ENCODE measurements at places on chromosomes 13 and 19. TPM values are rescaled to one million over a fixed set of nuclear protein-coding genes. Genes with fewer than 3 reads are reported as not detected.

- DNase-seq, result no peak
- H3K4me3 ChIP-seq, result no peak overlapping the region
- H3K4me1 ChIP-seq, result peaks cover 14% of the 10 kb centered on the region
- no peak overlapping the region for H3K27ac ChIP-seq
- peaks cover 4% of the 10 kb centered on the region for H3K36me3 ChIP-seq
- no peaks in the 10 kb centered on the region for H3K27me3 ChIP-seq
These were observed 31.4 kb downstream of the DHX34 start for GRCh38 chr19:47380559-47380958.

CRLF1 gene
- total RNA-seq, result not detected

TMIGD2 gene
- total RNA-seq, result 29.1 TPM

DNA sequence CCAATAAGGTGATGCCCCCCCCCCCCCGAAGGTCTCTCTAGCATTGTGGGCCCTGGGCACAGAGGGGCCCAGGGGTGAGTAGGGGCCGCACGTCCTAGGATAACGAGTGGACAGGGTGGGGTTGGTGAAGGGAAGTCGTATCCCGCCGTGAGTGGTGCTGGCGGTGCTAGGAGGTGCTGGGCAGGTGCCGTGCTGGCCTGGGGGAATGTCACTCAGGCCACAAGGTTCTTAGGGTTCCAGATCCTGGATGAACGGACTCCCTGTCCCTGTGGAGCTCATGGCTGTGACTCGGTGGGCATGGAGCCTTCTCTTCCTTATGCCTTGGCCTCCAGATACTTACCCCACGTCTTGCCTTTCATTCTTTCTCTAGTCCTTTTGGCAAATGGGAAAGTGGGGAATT lies 157.4 kb upstream of the SOX1 start:
- H3K4me3 ChIP-seq, result no peak overlapping the region
- no peaks in the 10 kb centered on the region for H3K4me1 ChIP-seq
- no peak overlapping the region for H3K27ac ChIP-seq
- H3K36me3 ChIP-seq, result no peaks in the 10 kb centered on the region
- no peaks in the 10 kb centered on the region for H3K27me3 ChIP-seq
- no peak for DNase-seq

ZNF562 gene
- 44.8 TPM for total RNA-seq

DNA sequence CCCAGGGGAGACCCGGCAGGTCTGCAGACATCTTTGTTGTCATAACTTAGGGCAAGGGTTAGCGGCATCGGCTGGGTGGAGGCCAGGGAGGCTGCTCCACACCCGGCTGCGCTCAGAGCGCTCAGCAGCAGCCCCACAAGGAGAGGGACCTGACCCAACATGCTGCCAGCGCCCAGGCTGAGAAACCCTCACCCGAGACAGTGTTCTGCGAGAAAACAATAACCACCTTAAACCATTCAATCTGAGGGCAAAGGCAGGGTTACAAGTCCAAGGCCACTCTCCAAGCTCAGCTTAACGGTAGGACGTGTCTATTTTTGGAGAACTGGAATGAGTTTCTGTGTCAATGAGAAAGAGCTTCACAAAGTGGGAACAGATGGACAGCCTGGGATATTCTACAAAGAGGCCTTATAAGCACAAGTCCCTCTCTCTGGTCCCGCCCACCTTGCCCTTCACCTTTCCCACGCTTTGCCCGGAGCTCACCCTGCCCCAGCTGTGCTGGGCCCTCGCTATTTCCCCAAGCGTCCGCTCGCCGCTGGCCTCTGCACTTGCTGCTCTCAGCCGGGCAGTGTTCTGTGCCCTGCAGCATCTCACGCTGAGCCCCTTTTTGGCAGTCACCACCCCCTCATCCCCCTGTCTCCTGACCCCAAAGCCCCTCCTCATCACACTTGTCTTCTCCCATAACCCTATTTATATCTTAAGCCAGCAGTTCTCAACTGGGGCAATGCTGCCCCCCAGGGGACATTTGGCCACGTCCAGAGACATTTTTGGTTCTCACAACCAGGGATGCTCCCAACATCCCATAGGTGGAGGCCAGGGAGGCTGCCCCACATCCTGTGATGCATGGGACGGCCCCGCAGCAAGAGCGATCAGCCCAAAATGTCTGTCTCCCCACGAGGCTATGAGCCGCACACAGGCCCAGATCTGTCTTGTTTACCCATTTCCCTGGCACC lies 17.6 kb downstream of the PPP1R12C start:
- no peak overlapping the region for H3K27ac ChIP-seq
- no peak overlapping the region for H3K4me3 ChIP-seq
- peaks cover 12% of the 10 kb centered on the region for H3K36me3 ChIP-seq
- DNase-seq, result no peak
- H3K4me1 ChIP-seq, result no peaks in the 10 kb centered on the region

DNA sequence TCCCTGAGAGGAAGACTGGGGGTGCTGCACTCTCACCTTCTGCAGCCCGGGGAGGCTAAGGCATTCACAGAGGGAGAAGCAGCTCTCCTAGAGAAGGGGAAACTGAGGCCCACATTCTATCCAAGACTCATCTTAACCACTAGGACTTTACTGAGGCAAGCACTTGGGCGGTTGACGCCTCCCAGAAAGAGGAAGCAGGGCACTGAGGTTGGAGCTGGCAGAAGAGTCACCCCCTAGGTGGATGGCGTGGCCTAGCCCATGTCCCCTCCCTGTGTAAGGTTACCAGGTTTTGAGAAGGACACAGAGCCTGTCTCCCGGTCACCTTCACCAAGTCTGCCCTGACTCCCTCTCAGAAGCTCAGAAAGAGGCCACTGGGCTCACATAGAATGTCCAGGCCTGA lies 2.7 kb downstream of the S1PR2 start:
- H3K36me3 ChIP-seq, result no peaks in the 10 kb centered on the region
- H3K27me3 ChIP-seq, result no peaks in the 10 kb centered on the region
- no peak overlapping the region for H3K4me3 ChIP-seq
- no peak for DNase-seq
- H3K4me1 ChIP-seq, result peaks cover 21% of the 10 kb centered on the region

DNA sequence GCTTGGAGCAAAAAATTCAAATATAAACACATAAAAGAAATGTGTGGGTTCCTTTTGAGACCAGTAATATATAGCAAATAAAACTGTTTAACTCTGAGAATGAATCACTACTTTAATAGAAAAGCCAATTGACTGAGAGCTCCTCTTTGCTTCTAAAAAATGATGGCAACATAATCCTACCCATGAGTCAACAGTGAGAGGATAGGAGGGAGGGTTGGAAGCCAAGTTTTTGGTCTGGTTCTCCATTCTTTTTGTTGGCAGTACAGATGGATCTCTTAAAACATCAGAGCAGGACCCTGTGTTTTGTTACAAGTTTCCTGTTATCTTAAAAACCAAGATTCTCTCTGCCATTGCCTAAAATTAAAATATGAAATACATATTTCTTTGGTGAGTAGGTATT lies 50.0 kb upstream of the POSTN start:
- no peaks in the 10 kb centered on the region for H3K36me3 ChIP-seq
- H3K27me3 ChIP-seq, result no peaks in the 10 kb centered on the region
- no peak overlapping the region for H3K27ac ChIP-seq
- no peaks in the 10 kb centered on the region for H3K4me1 ChIP-seq

- no peaks in the 10 kb centered on the region for H3K4me1 ChIP-seq
- no peak for DNase-seq
- no peaks in the 10 kb centered on the region for H3K27me3 ChIP-seq
- peaks cover 9% of the 10 kb centered on the region for H3K36me3 ChIP-seq
- H3K27ac ChIP-seq, result no peak overlapping the region
- no peak overlapping the region for H3K4me3 ChIP-seq
These were observed 40.6 kb downstream of the UQCRFS1 start for GRCh38 chr19:29172302-29172701.

DNA sequence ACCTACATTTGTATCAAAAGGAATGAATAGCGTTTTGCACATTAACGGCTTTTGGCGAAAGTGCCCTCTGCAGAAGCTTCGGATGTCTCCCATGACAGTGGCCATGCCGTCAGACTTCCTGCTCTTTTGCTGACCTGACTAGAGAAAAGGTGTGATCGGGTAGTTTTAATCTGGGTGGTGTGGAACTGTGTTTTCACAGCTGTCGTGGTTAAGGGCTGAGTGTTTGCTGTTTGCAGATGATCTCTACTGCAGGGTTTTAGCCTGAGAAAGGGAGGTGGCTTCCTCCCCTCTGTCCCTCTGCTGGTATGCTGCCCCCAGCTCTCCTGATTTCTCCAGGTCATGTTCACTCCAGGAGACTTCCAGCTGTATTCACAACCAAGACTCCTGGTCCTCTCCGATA lies 22.4 kb downstream of the ZNF71 start:
- no peak for DNase-seq
- no peak overlapping the region for H3K4me3 ChIP-seq
- no peaks in the 10 kb centered on the region for H3K27me3 ChIP-seq

DNA sequence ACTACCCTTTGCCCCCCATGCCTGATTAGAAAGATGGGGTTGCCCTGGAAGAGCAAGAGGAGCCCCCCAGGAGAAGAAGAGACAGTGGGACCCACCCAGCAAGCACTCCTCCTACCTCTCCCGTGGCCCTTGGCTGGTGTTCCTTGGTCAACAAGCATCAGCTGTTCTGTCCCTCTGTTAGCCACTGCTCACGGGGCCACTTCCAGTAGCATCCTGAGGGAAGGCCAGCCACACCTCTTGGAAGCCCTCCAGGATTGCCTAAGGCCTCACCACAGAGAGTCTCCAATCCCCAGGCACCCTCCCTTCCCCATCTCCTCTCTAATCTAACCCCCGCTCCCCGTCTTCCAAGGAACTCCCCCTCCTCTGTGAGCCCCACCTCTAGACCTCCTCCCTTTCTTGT lies 15.1 kb upstream of the DPP9 start:
- H3K36me3 ChIP-seq, result no peaks in the 10 kb centered on the region
- peaks cover 19% of the 10 kb centered on the region for H3K27me3 ChIP-seq
- no peak for DNase-seq
- H3K4me3 ChIP-seq, result no peak overlapping the region

DNA sequence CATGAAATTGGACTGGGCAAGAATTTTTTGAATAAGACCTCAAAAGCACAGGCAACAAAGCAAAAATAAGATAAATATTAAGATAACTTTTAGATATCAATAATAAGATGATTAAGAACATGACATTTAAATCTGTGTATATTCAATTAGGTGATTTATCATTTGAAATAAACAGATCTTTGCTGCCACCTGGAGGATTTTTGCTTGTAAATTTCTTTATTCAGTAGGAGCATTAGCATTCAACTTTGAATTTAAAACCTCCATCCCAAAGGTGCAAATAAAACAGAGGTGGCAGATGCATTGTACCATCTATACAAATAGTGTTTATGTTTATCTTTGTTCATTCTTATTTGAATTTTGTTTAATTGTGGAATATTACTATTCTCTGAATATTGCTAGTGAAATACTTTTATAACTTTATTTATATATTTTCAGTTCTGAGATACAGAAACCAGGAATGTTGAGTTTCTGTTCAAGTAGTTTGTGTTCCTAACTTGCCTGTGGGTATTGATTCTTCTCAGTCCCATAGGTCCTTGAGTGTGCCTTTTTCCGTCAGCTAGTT lies 20.9 kb downstream of the COG6 start:
- H3K27me3 ChIP-seq, result no peaks in the 10 kb centered on the region
- no peak overlapping the region for H3K4me3 ChIP-seq
- DNase-seq, result peak; percentile 11
- H3K36me3 ChIP-seq, result peaks cover 8% of the 10 kb centered on the region

DNA sequence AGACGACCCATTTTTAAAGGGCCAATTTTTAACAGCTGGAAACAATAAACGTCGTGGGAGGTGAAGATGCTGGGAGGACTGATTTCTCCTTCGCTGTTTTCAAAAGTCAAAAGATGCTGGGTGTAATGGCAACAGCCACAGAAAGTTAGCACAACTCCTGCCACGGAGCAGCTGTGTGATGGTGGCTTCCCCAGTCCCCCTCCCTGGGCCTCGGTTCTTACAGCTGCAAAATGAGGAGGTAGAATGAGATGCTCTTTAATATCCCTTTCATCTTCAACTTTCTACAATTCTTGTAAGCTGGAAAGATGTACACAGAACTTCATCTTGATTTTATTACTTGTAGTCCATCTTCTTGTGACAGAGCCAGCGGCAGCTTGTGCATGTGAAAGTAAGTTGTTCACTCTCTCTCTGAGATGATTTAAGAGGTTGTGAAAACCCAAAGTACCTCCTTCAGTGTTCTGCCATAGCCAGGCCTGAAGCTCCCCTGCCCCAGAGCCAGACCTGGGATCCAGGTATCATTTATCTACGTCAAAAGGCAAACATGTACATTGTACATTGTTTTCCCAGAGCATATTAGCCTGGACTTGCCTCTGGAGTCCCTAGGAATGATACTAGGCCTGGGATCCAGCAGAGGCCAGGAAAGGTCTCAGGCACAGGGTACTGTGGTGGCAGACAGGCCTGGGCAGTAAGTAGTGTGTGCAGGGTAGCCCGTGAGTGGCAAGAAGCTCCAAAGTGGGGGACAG lies 3.4 kb upstream of the UBE2L5 start:
- H3K36me3 ChIP-seq, result no peaks in the 10 kb centered on the region
- no peak overlapping the region for H3K27ac ChIP-seq
- H3K4me3 ChIP-seq, result no peak overlapping the region
- no peak for DNase-seq
- no peaks in the 10 kb centered on the region for H3K27me3 ChIP-seq
- H3K4me1 ChIP-seq, result peaks cover 17% of the 10 kb centered on the region

DNA sequence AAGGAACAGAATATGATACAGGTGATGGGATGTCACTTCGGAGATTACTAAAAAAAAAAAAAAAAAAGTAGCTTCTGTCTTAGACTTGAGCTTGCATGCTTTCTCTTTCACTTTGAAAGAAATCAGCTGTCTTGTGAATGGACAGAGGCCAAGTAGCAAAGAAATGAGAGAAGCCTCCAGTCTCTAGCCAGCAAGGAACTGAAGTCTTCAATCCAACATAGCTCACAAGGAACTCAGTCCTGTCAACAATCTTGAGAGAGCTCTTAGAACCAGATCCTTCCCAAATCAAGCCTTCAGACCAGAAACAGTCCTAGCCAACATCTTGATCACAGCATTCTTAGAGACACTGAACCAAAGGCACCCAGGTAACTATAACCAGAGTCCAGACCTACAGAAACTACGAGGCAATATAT lies 7.7 kb downstream of the N4BP2L2 start:
- H3K27ac ChIP-seq, result peak overlapping the region; percentile 99
- DNase-seq, result no peak
- no peaks in the 10 kb centered on the region for H3K27me3 ChIP-seq
- peaks cover 30% of the 10 kb centered on the region for H3K36me3 ChIP-seq
- H3K4me3 ChIP-seq, result peak overlapping the region; percentile 99

GRCh38 chr19:39671739-39672363 lies 16.1 kb downstream of the LGALS16 start:
- peaks cover 32% of the 10 kb centered on the region for H3K27me3 ChIP-seq
- H3K36me3 ChIP-seq, result no peaks in the 10 kb centered on the region
- no peak overlapping the region for H3K27ac ChIP-seq
- DNase-seq, result peak; percentile 51
- peaks cover 35% of the 10 kb centered on the region for H3K4me1 ChIP-seq

- peaks cover 40% of the 10 kb centered on the region for H3K27me3 ChIP-seq
- no peaks in the 10 kb centered on the region for H3K36me3 ChIP-seq
- H3K27ac ChIP-seq, result no peak overlapping the region
These were observed 28.2 kb downstream of the KCNC3 start for GRCh38 chr19:50300814-50301606.
